Stimulated activated CD8-positive, alpha-beta memory T cell treated with anti-CD3 and anti-CD28 coated beads, Interleukin-4, amount 100 ng/mL, for 1 hour (primary cell): ENCODE measurements at places on chromosomes 3 and 15.

GRCh38 chr3:143604402-143605185, 243.7 kb downstream of the SLC9A9 start:
- DNase-seq = no peak

DNA sequence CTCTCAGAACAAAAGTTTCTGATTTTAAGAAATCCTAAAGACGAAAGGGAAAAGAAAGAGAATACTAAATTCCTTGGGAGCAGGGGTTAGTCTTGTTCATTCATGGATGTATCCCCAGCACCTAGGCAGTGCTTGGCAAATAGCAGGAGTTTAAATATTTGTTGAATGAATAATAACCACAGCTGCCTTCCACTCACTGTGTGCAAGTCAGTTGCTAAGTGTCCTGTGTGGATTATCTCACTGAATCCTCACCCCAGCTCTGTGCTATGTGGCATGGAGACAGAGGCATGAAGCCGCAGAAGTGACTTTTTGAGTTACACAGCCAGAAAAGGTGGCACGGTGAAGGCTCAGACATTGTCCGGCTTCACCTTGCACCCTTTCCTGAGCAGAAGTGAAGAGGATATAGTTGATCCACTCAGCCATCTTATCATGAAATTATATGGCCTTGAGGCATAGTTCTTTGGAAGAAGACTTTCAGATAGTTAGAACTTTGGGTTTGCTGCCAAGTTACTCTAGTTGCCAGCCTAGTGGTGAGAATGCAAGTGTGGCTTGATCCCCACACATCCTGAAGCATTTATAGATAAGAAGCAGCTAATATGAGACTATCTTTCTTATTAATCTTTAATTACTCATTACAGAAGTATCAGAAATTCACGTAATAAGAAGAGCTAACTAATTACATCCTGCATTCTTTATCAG, 355.5 kb downstream of the LRTM1 start:
- no peak for DNase-seq

- DNase-seq = no peak
Observed at GRCh38 chr3:11411956-11412355, 139.8 kb downstream of the ATG7 start.

DNA sequence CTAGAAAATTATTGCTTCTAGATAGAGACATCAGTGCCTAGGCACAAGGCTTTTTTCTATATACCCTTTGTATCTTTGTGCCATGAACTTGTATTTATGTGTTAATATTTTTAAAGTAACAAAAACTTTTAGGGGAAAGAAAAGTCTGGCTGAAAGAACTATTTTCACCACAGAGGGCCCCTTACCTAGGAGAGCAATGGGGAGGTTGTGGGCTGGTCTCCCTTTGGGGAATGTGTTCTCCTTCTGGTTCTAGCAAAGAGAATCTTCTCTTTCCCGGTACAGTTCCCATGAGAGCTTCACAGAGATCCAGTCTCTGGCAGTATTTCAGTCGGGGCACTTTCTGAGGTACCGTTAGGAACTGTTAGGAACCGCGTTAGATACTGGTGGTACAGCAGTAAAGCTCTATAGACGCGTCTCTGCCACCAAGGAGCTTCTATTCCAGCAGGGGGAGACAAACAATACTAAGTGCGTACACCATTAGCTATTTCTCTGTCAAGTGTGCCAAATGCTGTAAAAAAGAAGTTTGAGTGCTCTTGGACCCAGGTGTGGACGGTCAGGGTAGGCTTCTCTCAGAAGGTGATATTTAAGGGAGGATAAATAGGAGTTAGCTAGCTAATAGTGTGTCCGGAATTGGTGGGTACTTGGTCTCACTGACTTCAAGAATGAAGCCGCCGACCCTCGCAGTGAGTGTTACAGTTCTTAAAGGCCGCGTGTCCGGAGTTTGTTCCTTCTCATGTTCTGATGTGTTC, 4.6 kb upstream of the EPB42 start:
- peak; percentile 14 for DNase-seq

DNA sequence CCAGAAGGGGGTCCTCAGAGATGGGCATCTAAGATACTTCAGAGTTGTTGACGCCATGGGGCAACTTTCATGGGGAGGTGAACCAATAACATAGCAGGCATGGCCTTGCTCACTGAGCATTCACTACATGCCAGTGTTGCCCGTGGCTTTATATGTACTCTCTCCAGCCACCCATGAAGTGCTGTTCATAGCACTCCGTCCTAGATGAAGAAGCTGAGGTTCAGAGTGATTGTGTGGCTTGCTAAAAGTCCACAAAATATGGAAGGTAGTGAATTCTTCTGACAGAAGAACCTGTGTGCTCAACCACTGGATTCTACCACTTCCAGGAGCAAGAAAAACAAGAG, 9.8 kb upstream of the SEMA4B start:
- DNase-seq = no peak

DNA sequence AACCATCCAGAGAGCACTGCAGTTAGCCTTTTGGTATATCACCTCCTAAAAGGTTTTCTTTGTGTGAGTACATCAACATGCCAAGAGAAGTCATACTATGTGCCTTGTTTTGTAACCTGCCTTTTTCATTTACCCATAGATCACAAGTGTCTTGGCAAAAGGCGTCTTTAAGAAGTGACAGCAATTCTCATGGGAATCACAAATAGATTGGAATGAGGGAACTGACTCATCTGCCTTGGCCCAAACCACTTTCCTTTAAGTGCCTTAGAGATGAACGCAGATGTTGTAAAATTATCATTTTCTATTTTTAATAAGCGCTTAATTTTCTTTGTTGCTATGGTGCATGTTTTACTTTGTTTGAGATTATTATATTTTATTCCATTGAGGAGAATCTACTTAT, 20.7 kb upstream of the POMGNT2 start:
- no peak for DNase-seq

DNA sequence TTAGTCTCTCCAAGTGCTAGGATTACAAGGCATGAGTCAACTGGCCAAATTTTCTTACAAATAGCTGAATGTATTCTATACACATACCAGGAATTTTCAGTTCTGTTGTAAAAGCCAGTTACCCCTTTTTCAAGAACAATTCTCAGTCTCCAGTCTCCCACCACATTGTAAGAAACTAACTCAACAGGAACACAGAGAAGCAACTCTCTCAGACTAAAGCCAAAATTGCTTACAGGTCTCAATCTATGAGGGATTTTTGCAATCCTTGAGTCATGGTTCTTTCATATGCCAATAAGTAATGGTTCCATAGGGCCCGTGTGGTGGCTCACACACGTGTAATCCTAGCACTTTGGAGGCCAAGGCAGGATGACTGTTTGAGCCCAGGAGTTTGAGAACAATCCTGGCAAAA, 8.5 kb downstream of the IP6K2 start:
- no peak for DNase-seq

GRCh38 chr3:10992943-10993728, 588 bp downstream of the SLC6A1 start:
- DNase-seq = no peak

GRCh38 chr3:69922521-69923000, 77.0 kb upstream of the SAMMSON start:
- no peak for DNase-seq

GRCh38 chr3:157059661-157060060, 100.3 kb downstream of the CCNL1 start:
- no peak for DNase-seq

DNA sequence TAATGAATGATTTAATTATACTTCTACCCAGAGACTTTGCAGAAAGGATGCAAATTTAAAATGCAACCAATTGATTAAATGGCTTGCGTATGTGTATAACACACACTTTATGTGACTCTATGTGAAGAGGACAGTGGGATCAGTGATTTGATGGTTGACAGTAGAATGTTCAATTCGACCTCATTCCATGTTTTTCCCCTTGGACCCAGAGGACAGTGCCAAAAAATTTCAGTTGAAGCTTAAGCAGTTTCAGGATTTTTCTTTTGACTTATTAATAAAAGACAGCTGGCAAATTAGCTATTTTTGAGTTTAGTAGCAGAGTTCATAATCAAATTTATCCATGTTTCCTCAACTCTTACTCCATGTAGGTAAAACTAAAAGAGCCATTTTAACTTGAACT, 742.4 kb upstream of the NR2F2 start:
- no peak for DNase-seq

- DNase-seq = no peak
Observed at GRCh38 chr15:48634893-48635292, 10.6 kb downstream of the FBN1 start.

DNA sequence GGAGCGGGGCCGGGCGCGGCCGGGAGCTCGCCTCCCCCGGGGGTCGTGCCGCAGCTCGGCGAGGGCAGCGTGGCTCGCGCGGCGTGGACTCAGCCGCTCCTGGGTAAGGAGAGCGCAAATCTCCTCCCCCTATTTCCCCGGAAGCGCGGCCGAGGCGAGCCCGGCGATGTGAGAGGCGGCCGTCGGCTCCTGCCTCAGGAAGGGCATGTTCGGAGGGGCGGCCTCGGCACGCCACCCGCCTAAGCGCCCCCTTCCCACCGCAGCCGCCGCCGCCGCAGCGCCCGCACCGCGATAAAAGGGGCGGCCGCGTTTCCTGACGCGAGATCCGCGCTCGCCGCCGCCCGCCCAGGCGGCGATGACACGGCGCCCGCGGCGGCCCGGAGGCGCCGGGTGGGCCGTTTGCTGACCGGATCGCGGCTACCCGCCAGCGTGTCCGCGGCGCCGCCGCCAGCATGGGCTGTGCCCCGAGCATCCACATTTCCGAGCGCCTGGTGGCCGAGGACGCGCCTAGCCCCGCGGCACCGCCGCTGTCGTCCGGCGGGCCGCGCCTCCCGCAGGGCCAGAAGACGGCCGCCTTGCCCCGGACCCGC, at the start of gene PDE8A:
Gene PDE8A (plus strand): TSS at position 146 of the 590 bp plus-strand sequence. CDS start 307 bp downstream, at position 453.
- DNase-seq = peak; percentile 18

DNA sequence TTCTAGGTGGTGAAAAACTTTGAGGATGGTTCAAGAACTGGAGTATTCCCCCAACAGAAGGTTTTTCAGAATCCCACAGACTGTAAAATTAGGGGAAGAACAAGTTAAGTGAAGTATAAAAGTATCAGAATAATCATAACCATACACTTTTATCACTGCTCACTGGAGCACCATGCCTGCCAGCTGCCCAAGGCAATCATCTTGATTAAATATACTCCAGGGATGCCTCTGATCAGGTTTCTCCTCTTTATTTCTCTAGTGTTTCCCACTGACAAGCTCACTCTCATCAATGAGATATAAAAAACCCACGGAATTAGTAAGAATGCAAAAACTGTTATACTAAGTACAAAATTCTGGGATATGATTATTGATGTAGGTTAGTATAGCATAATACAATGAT, 108.0 kb downstream of the STAG1 start:
- DNase-seq = no peak

DNA sequence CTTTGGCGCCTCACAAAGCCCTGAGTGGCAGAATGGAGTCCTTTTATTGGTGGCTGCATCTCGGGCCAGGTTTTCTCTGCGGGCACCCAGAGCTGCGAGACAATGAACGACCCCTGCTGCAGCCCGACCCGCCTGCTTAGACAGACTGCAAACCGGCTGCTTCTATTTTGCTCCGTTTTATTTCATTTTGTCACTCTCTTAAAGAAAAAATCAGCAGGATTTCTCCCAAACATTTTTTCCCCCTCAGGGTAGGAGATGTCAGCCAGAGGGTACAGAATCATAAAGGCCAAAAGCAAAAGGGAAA, 64.8 kb downstream of the OXNAD1 start:
- DNase-seq = no peak

DNA sequence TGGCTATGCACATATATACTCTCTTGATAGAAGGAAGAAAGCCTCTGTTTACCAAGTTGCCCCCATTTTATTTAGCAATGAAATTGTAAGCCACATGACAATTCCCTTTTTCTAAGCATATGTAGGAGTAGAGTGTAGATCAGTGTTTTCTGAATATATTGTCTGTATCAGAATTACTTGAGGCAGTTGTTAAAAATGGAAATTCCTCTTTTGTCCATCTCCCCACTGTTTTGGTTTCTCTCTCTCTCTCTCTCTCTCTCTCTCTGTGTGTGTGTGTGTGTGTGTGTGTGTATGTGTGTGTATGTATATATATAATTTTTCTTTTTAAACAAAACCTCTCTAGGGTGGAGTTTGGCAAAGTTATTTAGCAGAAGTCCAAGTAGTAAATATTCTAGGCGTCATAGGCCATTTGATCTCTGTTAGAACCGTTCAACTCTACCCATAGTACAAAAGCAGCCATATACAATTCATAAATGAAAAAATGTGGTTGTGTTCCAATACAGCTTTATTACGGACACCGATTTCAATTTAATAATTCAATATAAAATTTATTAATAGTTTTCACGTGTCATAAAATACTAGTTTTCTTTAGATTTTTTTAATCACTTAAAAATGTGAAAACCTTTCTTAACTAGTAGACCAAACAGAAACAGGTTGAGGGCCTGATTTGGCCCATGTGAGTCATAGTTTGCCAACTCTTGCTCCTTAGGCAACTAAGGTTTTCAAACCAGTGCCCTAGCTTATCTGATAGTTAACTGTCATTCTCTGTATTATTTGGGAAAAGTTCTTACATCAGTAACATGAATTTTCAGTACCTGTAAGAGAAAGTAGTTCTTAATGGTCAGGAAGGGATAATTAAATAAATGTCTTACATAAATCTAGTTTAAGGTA, 39.8 kb downstream of the UBE2E1 start:
- DNase-seq = no peak

GRCh38 chr3:55309336-55309735, 177.8 kb downstream of the WNT5A start:
- DNase-seq = no peak

GRCh38 chr3:113626503-113627371, 69.7 kb downstream of the USF3 start:
- DNase-seq = no peak

DNA sequence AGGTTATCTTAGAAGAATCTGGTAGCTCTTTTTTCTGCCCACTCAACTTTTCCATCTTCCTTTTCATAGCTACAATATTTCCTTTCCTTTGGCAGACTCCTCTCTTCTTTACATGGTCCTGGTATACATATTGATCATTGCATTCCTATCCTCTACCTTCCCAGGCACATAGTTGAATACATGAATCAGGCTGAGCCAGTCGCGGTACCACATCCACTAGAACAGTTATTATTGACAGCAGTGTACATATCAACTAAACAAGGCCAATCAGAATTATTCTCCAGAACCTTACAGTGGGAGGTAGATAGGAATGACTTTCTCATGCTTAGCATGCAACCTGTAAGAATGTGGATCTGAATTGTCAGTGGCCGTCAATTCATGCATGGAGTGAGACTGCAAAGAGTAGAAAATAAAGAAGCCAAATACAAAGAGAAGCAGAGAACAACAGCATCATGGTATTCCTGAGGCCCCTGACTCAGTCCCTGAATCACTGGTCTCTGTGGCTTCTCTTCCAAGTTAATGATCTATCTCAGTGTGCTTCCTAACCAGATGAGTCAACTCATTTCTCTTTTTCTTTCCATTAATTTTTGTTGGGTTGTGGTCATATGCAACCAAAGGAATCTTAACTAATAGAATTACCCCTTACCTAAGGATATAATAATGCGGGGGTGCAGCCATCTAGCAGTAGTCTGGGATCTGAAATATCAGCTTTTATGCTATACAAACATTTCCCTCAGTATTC, 60.9 kb upstream of the DCBLD2 start:
- no peak for DNase-seq

DNA sequence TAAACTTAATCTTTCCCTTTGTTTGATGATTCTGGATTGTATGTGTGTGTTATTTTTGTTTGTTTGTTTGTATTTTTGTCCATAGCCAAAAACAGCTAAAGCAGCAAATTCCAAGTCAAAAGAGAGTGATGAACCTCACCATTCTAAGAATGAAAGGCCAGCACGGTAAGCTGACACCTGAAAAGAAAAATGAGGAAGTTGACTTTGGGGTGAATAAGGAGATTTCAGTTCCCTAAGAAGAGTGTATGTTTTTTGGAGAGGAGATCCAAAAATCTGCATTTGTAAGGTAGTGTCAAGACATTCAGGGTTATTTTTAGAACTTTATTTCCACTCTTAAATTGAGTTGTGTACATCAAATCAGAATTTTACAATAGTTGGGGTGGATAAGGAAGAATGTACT, 52.3 kb upstream of the UTS2B start:
- DNase-seq = no peak
